ENCODE measurements at places on chromosomes 5 and 9. TPM values are rescaled to one million over a fixed set of nuclear protein-coding genes. Genes with fewer than 3 reads are reported as not detected.
A peak's percentile ranks its signal among the peaks of the same experiment; 100 is the strongest.

The GKAP1 gene
- total RNA-seq = 25.3 TPM

The ADAMTSL1 gene
- total RNA-seq = 0.97 TPM

The GCNT4 gene
- total RNA-seq = 0.17 TPM

The OLFM1 gene
- total RNA-seq = 12.5 TPM

The FIBCD1 gene
- 0.40 TPM for total RNA-seq

The TPPP gene
- 34.8 TPM for total RNA-seq

The SARDH gene
- total RNA-seq = 0.64 TPM

DNA sequence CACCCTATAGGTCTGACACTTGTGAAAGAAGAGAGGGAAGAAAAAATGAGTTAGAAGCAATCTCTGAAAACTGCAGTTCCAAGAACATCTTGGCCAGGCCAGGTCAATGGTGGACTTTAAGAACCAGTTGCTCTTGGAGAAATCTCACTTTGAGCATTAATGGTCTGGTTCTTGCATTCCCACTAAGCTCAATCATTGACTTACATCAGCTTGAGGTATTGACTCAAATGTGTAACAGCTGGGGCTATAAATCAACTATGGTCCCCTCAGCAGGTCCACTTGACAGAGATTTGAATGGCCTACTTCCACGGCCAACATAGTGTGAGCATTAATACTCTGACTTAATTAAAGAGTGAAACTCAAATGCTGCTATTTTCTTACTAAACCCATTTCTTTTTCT is 357.8 kb upstream of the RGMB start:
- DNase-seq = no peak

GRCh38 chr5:63774939-63775338 is 187.3 kb downstream of the HTR1A start:
- no peak for DNase-seq

- DNase-seq = peak; percentile 91
Observed at GRCh38 chr9:503881-504852, 289.5 kb downstream of the DOCK8 start.

DNA sequence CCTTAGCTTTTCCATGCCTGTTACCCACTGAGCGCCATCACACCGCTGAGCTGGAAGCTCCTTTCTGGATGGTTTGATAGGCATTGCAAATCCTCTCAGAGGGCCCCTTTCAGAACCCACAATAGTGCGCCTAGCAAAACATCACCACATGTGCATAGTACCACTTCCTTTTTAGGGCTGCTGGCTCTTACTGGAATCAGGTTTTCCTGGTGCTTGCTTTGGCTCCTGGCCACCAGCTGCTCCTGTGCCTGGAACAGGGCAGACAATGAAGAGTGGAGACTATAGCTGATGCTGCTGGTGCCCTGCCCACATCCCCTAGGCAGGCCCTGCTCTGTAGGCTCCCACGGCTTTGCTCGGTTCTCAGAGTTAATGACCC is 163.6 kb upstream of the SEMA6A start:
- DNase-seq = peak; percentile 40

- no peak for DNase-seq
Observed at GRCh38 chr5:1317921-1318565, 23.2 kb upstream of the TERT start.

GRCh38 chr5:142701673-142702311 is 15.9 kb upstream of the FGF1 start:
- no peak for DNase-seq

- DNase-seq = peak; percentile 31
Observed at GRCh38 chr5:33362915-33363314, 77.8 kb upstream of the TARS1 start.

GRCh38 chr5:97101189-97101910 is 41.1 kb downstream of the LIX1 start:
- DNase-seq = no peak

DNA sequence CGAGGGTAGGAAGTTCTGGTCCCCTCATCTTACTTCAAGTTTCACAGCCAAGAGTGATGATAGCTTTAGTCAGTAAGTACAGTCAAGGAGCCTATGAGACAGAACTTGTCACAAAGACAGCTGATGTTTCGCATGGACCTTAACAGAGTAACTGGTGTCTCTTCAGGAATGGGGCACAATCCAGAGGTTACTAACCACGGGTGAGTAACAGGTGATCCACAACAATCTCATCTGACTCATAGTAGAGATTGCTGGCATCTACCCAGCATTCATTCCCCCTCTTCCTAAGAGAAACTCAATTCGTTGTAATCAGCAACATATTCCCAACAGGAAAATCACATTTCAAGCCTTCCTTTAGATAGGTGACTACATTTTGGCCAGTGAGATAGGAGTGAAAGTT is 126.7 kb downstream of the SNX18 start:
- DNase-seq = no peak

GRCh38 chr5:57937025-57937424 is 454.4 kb upstream of the ACTBL2 start:
- DNase-seq = no peak

- no peak for DNase-seq
Observed at GRCh38 chr5:2165203-2165602, 282.5 kb upstream of the IRX4 start.
